ENCODE measurements at places on chromosomes 7 and 10.

- DNase-seq: no peak
These were observed 23.1 kb upstream of the NCAPG2 start for GRCh38 chr7:158727690-158728089.

GRCh38 chr7:91411060-91411459 lies 146.8 kb downstream of the FZD1 start:
- no peak for DNase-seq

DNA sequence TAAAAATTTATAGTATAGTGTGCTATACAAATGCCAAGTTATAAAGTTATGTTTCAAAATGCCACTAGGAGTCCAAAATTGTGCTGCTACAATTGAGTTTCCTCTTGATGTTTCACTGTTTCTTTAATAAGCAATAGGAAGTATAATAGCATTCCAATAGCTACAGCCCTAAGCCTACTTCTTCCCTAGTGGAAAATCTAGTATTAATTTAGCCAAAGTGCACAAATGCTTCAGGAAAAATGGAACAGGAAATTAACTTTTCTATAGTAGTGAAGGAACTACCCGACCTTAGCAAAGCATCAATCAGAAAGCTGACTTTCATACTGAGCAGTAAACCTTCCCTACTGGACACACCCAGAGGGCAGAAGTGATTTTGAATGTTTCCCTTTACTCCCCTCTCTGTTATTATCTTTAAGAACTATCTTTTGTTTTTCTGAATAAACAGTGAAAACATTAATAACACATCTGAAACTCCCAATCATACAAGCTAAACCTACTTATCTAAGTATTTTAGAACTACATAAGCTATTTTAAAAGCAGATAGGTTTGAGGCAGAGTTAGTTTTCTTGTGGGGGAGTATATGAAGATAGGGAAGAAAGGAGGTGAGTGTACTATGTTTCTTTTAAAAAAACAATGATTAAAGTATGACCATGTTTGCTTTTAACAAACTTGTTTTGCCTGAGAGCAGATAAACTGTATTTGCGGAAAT lies 13.7 kb downstream of the CPED1 start:
- DNase-seq: no peak

DNA sequence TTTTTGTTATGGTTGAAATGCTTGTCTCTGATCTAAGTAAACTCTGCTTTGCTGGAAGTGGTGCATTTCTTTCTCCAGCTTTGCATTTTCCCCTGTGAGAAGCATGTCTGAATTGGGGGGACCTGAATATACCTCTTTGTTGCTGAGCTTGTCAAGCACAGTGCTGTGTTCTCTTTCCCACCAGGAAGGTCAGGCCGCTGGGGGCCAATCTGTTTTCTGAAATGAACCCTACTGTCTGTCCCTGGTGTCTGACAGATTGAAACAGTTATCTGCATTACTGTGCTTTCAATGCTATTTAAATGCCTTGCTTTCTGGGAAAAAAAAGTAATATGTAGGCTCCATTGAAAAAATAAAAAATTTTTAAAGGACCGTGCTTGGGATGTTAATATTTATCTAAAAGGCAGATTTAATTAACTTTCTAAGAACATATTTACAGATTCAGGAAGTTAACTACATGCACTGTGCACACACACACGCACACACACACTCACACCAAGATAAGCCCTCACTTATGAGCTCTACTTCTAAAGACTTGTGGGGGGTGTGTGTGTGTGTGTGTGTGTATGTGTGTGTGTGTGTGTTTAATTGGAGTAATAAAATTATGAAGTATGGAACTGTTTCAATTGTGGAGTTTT lies 127.0 kb upstream of the FZD1 start:
- no peak for DNase-seq

GRCh38 chr10:120987359-120987758 lies 136.2 kb downstream of the WDR11 start:
- DNase-seq: no peak

GRCh38 chr10:78648256-78648860 lies 420.4 kb upstream of the ZMIZ1 start:
- DNase-seq: no peak

DNA sequence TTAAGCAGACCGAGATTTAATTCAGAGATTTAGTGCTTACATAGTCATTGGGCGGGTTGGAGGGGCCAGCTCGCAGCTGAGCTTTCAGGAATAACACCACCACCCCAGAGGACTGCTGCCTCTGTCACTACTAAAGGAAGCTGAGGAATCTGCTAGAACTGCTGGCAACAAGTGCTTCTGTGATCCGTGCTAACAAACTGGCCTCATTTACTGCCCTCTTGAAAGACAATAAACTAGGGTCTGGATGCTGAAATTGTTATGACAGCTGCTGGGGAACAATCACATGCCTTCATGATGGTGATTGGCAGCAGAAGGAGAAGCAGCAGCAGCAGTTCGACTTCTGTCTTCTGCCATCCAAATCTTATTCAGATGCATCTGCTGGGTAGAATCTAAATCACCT lies 285.5 kb upstream of the TAC1 start:
- DNase-seq: no peak
